ENCODE measurements at places on chromosomes 6 and 20. TPM values are rescaled to one million over a fixed set of nuclear protein-coding genes. Genes with fewer than 3 reads are reported as not detected.

The ZNF831 gene
- not detected for total RNA-seq

The CNKSR3 gene
- 5.6 TPM for total RNA-seq

The VGLL2 gene
- not detected for total RNA-seq

The ADGB gene
- not detected for total RNA-seq

Data from smooth muscle cell of the pulmonary artery (primary cell).